Stimulated activated CD8-positive, alpha-beta memory T cell treated with anti-CD3 and anti-CD28 coated beads, Interleukin-15, amount 100 ng/mL, for 24 hours (primary cell): ENCODE measurements at places on chromosomes 6 and 20.

DNA sequence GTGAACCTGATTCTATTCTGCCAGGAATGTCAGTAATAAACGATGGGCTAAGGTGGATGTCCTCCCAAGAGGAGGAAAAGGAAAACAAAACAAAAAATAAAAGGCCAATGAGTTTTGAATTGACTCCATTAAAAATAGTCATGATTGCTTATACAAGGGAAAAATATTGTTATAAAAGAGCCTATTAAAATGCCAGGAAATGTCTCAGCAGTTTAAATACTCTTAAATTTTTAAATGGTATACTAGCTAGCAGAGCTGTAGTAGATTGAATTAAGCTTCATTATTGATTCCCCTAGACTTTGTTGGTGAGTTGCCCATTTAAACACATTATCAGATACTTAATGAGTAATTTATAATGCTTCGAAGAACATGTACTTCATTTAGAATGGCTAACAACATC, 990.9 kb upstream of the GJE1 start:
- no peak for DNase-seq

- DNase-seq, result no peak
These were observed 2.0 kb downstream of the TRAM2 start for GRCh38 chr6:52574709-52575501.

- DNase-seq, result no peak
These were observed 504 bp downstream of the SNTA1 start for GRCh38 chr20:33443006-33443511.

DNA sequence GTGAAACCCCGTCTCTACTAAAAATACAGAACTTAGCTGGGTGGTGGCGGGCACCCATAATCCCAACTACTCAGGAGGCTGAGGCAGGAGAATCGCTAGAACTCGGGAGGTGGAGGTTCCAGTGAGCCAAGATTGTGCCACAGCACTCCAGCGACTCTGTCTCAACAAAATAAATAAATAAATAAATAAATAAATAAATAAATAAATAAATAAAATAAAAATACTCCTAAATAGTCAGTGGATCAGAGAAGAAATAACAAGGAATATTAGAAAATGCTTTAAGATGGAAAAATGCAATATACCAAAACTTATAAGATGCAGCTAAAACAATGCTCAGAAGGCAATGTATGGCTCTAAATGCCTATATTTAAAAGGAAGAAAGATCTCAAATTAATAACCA, 39.0 kb upstream of the SASH1 start:
- DNase-seq, result no peak

- no peak for DNase-seq
These were observed 40.4 kb downstream of the ZBTB46 start for GRCh38 chr20:63790572-63791168.
